ENCODE measurements at places on chromosomes 7 and 10.

DNA sequence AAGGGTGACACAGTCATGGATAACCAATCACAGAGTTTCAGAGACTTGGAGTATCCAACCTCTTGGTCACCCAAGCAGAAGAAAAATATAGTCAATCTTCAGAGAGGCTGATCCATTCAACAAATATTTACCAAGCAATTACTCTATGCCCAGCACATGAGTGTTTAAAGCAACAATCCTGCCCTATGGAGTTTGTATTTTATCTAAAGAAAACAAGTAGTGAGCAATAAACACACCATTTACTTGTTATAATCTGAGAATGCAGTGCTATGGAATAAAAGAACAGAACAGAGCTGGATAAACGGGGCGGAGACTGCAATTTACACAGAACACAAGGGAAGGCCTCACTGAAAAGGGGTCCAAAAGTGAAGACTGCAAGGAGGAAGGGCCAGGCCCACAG, 63.8 kb downstream of the GRB10 start:
- DNase-seq = no peak

DNA sequence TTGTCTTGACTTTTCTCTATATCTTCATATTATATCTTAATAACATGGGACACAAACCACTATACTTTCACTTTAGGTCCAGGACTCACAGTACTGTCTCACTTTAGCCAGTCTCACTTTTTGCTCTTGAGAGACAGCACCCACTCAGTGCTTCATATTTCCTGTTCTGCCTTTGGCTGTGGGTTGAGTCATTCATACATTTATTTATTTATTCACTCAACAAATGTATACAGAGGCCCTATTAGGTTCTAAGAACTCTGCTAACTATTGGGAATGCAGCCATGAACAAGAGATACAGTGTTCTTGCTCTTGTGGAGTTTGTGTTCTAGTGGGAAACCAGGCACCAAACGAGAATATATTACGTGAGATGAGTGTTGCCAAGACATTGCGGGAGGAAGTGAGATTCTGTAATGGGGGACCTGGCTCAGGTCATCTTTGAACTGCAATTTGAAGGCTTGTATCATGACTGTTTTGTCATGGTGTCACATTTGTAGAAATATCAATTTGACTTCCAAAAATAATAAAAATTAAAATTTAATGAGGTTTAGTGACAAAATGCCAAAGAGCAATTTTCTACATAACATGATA, 190.1 kb downstream of the SDHAF3 start:
- no peak for DNase-seq

GRCh38 chr7:17998692-17999091, 29.0 kb downstream of the PRPS1L1 start:
- DNase-seq = no peak

- no peak for DNase-seq
Measured at GRCh38 chr7:51316262-51316665, 345 bp downstream of the COBL start.

GRCh38 chr7:156179872-156180390, 367.7 kb upstream of the SHH start:
- no peak for DNase-seq

- DNase-seq = no peak
Measured at GRCh38 chr7:29080803-29081202, 65.5 kb downstream of the CPVL start.

- DNase-seq = no peak
Measured at GRCh38 chr7:31104361-31105255, 52.5 kb downstream of the ADCYAP1R1 start.

DNA sequence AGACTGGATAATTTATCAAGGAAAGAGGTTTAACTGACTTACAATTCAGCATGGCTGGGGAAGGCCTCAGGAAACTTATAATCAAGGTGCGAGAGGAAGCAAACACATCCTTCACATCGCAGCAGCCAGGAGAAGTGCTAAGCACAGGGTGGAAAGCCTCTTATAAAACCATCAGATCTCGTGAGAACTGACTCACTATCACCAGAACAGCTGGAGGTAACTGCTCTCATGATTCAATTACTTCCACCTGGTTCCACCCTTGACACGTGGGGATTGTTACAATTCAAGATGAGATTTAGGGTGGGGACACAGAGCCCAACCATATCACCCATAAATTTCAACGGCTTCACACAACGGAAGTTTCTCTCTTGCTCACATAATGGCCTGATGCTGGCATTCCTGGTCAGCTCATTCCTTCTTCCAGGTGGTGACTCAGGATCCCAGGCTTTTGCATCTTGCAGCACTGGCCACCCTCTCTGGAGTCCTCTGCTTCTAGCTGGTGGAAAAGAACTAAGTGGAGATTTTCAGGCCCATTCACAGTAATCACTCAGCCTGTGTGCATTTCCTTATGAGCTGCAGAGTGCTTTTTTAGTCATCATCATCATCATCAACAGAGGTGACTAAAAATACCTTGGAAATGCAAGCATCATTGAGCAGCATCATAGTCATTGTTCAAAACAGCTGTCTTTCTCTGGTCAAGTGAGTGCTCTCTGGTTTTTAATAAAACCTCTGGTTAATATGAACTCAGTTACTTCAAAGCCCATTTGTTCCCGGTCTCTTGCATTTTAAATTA, 308.1 kb downstream of the SFMBT2 start:
- peak; percentile 60 for DNase-seq

GRCh38 chr7:38070718-38071117, 107.3 kb upstream of the STARD3NL start:
- DNase-seq = no peak

DNA sequence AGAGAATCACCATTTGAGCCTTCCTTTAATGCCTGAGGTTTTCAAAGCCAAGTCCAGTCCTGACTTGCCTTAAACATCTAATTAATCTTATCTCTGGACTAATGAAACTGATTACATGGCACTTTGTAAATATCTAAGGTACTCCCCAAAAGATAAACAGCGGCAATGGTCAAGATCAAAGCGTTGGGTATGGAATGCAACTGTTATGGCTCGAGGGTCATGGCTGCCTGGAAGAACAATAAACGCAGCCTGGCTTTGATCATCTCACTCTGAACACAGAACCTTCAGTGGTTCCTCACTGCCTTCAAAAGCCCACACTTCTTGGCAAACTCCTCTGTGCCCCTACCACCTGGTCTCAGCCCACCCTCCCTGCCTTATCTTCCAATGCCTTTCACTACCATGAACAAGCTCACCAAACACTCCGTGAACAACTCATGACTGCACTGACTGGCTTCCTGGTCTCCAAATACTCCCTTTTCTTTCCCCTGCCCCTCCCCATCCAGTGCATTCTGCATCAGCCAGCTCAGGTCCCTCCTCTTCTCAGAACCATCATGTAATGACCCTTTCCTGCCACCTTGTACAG, 150.2 kb upstream of the NFE2L3 start:
- no peak for DNase-seq

GRCh38 chr10:132589015-132589414, 51.4 kb downstream of the INPP5A start:
- DNase-seq = no peak

DNA sequence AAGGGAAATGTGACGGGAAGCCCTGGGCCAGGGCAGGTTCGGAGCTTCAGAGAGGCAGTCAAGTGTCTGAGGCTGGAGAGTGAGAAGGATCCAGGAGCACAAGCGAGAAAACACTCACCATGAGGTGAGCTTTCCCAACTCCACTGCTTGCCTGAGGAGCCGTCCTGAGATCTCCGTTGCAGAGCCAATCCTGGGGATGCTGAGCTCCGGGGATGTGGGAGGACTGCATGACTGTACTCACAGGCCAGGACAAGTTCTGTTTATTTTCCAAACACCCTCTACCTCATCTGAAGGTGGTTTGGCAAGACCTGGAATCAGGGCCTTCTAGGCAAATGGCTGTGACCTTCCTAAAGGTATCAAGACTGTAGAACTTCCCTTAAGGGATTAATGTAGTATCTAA, 38.7 kb downstream of the GLI3 start:
- DNase-seq = no peak

DNA sequence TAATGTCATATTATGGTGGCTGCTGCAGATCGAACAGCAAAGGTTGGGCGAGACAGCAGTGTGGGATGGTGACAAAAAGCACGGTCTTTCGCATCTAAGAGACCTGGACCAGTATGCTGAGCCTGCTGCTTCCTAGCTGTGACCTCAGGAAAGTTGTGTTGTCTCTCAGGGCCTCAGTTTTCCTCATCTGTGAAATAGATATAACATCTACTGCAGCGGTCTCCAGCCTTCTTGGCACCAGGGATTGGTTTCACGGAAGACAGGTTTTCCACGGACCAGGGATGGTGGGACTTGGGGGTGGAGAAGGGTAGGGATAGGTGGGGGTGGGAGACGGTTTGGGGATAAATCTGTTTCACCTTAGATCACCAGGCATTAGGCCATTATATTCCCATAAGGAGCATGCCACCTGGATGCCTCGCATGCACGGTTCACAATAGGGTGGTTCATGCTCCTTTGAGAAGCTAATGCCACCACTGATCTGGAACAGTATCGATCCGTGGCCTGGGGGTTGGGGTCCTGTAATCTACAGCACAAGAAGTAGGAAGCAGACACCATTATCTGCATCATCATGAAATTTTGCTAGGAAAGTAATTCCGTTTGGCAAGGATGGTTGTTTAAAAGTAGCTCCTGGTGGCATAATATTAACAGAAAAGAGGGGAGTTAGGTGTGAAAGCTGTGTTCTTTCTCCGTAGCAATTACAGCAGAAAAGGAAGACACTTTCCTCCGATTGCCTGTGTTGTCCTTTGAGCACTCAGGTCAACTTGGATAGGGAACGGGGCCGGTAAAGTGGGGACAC, 10.8 kb downstream of the KLF6 start:
- DNase-seq = no peak
